ENCODE measurements at places on chromosomes 4 and X. TPM values are rescaled to one million over a fixed set of nuclear protein-coding genes. Genes with fewer than 3 reads are reported as not detected.

ARMCX4 gene
- 5.7 TPM for total RNA-seq

NAA10 gene
- total RNA-seq = 138 TPM

TENM3 gene
- total RNA-seq = 23.1 TPM

GABRE gene
- 36.3 TPM for total RNA-seq

BTC gene
- 0.10 TPM for total RNA-seq

KDR gene
- 524 TPM for total RNA-seq
